ENCODE measurements at places on chromosomes 7 and 10.

- DNase-seq, result no peak
Observed at GRCh38 chr10:90443342-90443741, 414.5 kb downstream of the HTR7 start.

GRCh38 chr10:9294865-9295264, 1240.4 kb downstream of the GATA3 start:
- no peak for DNase-seq

DNA sequence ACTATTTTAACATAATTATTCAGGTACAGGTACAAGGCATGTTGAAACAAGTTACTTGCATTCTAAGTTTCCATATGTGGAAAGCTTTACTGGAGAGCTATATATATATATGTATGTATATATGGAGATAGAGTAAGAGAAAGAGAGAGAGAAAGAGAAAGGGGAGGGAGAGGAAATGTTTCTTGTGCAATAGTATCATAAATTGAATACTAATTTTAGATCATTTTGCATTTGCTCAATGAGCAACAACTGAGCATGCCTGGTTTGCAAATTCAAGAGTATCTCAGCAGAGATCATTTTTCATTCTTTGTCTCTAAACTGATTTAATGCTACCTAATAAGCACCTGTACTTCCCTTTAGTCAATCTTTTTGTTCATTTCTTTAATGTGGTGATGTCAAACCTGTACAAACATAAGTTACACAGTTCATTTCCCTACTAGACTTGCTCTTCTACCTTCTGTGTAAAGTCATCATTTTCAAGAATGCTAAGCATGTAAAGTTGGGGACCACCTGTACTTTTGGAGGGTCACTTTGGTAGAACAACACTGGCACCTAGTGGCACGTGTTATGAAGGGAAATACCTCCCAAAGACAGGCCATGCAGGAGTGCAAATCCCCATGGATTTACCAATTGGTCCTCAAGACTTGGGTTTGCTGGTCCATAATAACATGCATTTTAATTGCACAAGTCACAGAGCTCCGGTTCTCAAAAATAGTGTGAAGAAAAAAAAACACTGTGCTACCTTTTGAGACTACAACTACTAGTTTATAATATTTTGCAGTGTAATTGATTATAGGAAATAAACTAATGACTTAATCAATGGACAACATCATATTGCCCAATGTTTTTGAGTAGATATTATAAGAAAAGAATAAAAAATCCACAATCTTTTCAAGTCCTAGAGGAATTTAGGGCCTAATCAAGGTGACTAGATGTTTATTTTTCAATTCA, 431.2 kb upstream of the IGFBP3 start:
- peak; percentile 68 for DNase-seq

DNA sequence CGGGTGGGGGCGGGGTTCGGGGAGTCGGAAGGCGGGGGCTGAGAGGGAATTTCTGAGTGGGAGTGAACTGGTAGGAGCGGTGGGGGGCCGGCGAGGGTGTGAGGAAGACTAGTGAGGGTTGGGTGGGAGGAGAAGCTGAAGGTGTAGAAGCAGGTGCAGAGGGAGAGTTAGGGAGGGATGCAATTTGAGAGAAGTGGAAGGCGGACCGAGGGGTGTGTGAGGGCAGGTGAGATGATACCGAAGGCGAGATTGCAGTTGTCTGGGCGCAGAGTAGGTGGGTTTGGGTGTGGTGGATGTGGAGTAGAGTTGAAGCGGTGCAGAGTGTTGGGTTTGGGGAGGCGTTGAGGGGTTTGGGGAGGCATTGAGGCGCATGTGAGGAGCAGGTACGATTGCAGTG, 643 bp downstream of the KAT6B start:
- no peak for DNase-seq

DNA sequence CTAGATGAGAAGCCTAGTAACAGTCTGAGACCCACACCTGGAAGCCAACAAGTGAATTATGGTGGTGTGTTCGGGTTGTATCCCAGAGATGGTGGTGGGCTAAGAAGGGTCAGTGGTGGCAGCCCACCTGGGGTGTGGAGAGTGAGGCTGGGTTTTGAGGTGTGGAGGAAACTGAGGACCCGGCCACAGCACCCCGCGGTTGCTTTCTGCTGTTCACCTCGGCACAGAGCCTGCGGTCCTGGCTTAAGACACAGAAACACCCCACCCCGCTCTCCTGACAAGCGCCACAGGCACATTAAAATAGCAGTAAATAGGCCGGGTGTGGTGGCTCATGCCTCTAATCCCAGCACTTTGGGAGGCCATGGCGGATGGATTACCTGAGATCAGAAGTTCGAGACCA, 395.1 kb downstream of the GLRX3 start:
- no peak for DNase-seq

Measured in epithelial cell of esophagus (primary cell).